ENCODE measurements at places on chromosomes 16 and 17.
A peak's percentile ranks its signal among the peaks of the same experiment; 100 is the strongest.

- no peak for DNase-seq
Measured at GRCh38 chr17:43909537-43910231, 2.3 kb upstream of the MPP2 start.

GRCh38 chr17:61314368-61315078 is 85.1 kb upstream of the TBX2 start:
- DNase-seq = peak; percentile 55

DNA sequence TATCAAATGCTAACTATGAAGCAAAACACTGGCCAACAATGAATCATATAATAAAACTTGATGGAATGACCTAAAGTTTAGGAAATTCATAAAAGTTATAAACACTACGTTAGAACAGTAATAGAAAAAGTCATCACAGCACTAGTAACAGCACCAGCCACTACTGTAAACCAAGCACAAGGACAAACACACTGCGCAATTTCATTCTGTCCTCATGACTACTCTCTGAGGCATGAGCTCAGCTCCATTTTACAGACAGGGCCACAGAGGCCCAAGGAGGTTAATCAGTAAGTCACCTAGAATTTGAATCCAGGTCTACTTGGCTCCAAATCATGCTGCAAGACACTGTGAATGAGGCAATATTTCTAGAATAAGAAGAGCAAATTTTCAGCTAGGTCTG is 13.4 kb downstream of the EMC8 start:
- DNase-seq = no peak

DNA sequence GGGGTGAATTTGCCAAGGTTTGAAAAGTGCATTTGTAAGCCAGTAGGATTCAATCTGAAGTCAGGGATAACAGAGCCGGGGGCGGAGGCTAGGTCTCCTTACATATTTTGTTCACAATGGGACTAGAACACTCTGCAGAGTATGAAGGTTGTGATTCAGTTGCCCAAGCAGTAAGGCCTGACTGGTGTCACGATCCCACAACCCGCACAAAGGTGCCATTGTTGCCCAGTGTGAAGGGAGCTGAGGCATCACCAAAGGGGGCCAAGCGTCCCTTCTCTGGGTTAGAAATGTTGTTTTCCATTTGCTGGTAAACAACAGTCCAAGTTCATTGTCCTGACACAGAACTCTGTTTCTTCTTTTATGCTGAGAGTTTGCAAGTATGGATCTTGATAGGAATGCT is 471.8 kb downstream of the MAF start:
- DNase-seq = no peak

DNA sequence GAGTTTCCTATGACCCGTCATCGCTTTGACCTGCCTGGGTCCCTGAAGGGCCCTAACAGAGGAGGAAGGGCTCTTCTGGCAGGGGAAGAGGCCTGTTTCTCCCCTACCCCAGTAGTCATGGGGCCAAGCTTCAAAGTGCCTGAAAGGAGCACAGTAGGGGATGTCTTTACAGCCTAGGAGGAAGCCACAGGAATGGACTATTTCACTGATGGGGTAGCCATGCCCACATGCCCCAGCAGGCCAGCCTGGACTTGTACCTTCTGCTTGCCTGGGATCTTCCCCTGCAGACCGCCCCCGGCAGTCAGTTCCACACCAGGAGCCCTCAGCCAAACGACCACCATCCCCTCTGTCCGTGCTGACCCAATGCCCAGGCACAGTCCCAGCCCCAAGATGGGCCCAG is 41.8 kb upstream of the PEMT start:
- DNase-seq = no peak

GRCh38 chr16:85473909-85474620 is 139.1 kb upstream of the GSE1 start:
- DNase-seq = no peak

DNA sequence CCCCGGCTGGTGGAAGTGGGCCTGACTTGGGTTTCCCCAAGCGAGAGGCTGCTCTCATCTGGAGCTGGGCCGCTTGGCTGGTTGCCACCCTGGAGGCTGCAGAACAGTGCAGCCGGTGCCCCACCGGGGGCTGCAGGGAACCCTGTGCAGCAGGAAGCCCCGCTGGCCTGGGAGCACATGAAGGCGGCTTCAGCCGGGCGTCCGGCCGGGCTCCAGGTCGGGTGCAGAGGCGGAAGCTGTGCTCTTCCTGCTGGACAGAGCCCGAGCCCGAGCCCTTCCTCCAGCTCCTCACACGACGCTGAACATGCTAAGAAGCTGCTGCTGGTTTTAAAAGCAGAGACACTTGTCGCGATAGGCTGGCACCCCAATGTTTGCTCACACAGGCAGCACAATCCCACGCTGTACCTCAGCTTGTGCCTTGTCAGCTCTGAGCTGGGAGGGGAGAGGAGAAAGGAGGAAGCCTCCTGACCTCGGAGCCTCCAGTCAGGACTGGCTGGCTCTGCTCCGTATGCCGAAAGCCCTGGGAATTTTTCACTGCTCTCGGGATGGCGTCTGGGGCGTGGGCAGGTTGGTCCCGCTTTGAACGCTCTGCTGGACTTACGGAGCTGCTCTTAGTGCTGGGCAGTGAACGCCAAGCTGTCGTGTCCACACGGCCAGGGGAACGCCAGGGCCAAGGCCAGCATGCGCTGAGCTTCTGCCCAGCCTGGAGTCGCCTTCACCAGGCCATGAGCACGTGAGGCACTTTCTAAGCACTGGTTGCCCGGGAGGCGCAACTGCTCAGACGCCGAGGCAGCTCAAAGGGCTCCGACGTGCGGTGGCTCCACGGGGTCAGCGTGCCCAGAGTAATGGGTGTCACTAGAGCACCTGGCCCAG is 8.8 kb downstream of the CDK5R1 start:
- DNase-seq = no peak

DNA sequence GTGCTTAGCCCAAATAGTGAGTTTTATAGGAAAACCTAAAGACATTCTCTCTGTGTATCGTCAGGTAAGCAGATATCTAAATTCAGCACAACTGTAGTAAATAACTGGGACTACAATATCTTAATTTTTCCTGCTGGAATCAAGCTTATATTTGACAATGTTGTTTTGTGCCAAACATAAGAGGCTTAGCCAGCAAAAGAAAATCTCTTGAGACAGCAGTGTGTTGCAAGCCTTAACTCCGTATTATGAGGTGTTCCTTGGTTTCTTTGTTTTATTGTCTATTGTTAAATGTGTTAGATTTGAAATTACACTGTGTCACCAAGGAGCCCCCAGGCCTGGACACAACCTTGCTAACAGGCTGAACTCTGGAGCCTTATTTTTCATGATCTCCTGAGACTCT is 1570.6 kb upstream of the GOT2 start:
- DNase-seq = no peak

GRCh38 chr16:80259290-80259805 is 281.4 kb upstream of the DYNLRB2 start:
- DNase-seq = no peak

DNA sequence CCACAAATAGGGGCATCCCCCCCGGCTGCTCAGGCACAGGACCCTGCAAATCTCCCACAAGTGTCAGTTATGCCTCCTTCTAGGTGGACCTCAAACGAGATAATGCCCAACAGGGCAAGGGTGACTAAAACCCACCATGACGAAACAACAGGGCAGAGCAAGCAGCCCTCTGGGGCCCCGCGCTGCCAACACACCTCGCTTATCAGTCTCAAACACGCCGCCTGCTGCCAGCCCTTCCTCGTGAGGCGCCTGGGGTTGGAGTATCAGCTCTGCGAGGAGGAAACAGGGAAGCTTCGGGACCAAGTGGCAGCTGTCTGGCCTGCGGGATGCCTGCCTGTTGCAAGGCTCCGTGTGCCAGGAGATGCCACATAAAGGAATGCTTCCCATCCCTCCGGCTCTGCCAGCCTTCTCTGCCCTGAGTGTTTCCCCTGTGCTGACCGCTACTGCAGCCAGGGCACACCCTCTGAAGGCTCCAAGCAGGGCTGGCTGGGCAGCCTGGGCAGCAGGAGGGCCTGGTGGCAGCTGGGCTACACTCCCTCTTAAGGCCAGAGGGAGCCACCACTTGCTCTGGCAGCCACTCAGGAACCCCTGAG is 2.5 kb downstream of the SMIM5 start:
- DNase-seq = no peak
